H1 (cell line): ENCODE measurements at places on chromosomes 2 and 18.

- DNase-seq = no peak
Observed at GRCh38 chr2:12032398-12032797, 286.0 kb downstream of the LPIN1 start.

DNA sequence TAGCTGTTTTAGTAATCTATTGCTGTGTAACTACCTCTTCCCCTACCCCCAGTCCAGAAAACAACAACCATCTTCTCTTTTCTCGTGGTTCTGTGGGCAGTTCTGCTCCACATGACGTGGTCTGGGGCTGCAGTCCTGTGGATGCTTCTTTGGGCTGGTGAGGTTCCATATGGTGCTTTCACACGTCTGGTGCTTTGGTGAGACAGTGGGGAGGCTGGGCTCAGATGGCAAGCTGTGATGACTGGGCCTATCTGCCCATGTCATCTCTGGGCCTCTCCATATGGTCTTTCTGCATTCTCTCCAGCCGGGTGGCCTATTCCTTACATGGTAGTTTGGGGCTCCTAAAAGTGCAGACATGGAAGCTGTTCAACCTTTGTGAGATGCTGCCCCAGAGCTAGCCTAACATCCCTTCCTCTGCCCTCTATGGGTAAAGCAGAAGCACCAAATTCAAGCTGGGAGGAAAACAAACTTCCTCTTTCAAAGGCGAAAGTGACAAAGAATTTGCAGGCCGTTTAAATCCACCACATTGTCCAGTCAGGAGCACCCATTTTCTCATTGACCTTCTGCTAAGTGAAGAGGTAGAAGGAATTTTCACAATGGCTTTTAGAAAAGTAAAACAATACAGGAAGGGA is 68.3 kb upstream of the IL1R1 start:
- no peak for DNase-seq

GRCh38 chr18:2847317-2848246 is 776 bp downstream of the EMILIN2 start:
- peak; percentile 71 for DNase-seq

GRCh38 chr2:236179236-236180075 is 11.3 kb upstream of the GBX2 start:
- no peak for DNase-seq

DNA sequence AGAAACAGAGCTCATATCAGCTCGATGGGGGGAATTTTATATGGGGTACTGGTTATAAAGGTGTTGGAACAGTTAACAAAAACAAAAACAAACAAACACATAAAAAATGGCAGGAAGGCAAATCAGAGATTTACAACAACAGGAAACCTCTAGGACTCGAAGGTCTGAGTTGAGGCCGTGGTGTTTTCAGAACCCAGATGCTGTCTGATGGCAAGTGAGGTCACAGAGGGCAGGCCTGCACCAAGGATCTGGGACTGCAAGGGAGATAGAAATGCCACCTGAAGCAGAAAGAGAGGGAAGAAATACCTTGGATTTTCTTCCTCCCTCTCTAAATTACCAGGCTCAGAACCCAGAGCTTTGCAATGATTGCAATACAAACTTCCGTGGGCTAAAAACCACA is 429.5 kb downstream of the ZNF521 start:
- DNase-seq = no peak

DNA sequence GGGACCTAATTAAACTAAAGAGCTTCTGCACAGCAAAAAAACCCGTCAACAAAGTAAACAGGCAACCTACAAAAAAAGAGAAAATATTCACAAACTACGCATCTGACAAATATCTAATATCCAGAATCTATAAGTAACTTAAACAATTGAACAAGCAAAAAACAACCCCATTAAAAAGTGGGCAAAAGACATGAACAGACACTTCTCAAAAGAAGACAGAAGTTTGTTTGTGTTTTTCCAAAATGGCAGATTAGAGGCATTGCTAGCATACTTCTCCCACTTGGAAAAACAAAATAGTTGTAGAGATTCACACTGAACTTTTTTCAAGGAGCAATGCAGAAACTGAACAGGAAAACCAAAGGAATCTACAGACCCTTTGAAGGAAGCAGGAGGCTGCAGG is 37.6 kb downstream of the FLACC1 start:
- DNase-seq = no peak

- DNase-seq = no peak
Observed at GRCh38 chr2:190432567-190433231, 24.5 kb downstream of the MFSD6 start.

DNA sequence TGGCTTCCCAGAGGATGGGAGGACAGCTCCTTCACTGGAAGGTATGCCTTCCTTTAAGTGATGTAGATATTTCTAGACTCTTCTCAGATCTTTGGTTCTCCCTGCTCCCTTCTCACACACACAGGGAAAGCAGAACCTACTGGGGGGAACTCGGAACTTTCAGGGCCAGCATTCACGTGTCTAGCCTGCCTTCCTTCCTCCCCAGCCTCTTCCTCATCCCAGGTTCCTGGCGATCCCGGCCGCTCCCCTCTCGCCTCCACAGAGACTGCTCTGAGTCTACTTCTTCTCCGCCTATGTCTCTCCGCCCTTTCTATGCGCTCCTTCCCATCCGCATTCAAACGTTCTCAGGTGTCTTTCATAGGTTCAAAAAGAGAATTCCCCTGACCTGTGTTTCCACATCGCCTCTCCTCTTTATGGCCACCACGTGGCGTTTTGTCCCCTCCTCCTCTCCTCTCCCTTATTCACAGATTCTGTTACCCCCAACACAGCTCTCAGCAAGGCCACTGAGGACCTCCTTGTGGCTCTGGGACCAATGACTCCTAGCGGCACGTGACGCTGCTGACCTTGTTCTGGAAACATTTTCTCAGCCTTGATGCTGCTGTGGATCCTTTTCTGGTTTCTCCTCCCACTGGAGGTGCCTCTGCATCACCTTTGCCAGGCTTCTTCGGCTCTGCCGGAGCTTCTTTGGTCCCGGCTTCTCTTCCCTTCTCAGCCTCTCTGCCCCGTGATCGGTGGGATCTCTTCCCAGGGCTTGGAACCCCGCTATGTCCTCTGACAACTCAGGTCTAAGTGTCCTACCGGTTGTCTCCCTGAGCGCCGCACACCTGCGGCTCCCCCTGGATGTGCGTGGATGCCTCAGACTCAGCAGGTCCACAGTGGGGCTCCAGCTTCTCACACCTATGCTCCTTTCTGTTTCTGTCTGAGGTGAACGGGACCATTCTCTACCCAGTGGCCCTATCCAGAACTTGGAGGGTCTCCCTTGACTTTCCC is 77.5 kb downstream of the VAPA start:
- no peak for DNase-seq

DNA sequence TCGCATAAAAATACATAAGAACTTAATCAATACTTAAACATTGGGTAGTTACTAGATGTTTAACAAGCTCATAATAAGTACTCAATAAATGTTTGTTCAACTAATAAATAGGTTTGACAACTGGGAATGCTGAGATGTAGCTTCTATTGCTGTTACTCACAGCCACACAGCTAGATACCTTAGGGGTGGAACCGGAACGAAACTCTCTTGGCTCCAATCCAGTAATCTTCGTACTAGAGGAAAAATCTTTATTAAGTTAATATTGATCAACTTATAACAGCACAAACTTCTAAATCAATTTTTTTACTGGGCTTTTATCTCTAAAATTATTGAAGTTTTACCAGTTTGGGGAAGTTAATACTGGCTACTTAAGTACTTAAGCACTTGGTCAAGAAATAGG is 247.8 kb downstream of the PAX3 start:
- DNase-seq = no peak

GRCh38 chr2:186306754-186307153 is 179.3 kb upstream of the ZC3H15 start:
- DNase-seq = no peak

DNA sequence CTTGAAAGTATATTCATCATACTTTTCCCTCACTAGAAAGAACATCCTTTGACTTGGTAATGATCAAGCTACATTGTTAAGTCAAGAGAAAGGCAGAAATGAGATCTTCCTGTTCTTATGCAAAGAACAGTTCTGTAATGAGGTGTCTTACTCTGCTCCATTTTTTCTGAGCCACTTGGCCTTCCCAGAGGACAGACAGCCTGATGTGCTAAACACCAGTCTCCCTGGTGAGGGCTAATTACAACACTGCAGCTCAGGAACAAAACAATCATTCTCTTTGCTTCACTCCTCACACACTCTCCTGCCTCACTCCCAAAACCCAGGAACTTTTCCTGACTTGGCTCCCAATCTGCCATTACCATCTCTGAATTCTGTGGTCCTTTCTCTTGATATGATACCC is 25.6 kb downstream of the TACR1 start:
- DNase-seq = no peak

DNA sequence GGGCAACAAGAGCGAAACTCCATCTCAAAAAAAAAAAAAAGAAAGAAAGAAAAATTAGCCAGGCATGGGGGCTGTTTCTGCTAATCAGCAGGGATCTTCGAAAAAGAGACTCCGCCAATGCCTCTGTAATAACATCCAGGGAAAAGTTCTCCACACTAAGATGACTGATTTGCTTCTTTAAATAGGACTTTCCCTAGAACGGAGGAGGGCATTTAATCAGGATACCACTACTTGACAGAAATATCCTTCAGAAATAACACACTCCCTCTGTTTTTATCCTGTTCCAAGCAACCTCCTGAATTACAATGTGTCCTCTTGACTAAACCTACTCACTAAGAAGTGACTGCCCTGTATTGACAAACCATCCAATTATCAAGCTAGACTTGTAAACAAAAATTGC is 21.7 kb downstream of the REV1 start:
- no peak for DNase-seq

GRCh38 chr2:223123855-223124610 is 72.0 kb downstream of the KCNE4 start:
- DNase-seq = no peak

GRCh38 chr18:22378672-22379282 is 38.9 kb downstream of the CTAGE1 start:
- no peak for DNase-seq

DNA sequence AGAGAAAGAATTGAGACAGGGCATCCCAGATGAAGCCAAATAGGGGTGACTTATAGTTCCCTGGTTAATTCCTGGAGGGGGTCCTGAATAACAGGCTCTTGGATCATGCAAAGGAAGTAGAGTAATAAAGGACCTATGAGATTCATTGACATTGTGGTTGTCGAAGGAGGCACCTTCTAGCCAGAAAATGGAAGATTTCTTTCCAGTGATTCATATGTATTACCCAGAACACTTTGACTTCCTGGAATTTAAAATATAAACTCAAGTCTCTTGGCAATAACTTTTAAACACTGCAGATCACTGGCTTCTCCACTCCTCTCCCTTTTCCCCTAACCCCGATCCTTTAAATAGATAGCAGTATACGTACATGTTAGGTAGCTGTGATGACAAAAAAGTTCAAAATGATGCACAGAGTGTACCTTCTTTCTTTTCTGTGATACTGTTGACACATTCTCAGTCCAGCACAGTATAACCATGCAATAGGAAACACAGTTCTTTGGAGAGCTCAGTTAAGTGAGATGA is 211.8 kb downstream of the LTBP1 start:
- DNase-seq = no peak

DNA sequence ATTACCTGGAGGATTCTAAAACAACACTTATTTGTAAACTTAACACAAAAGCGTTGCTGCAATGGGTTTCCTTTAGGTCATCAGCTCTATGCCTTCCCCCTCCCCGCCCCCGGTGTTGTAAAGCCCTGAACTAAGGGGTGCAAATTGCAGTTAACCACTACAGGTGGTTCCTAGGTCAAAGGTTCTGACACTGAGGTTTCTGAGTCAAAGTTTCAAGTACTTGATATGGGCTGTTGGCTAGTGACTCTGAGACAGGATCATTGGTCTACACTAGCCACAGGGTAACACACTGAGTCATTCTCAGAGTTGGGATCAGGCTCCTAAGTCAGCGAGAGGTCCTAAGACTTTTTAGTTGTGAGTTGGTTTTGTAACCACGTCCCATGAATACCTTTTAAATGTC is 15.4 kb downstream of the IL1B start:
- no peak for DNase-seq

GRCh38 chr18:23356915-23357601 is 96.0 kb upstream of the RIOK3 start:
- DNase-seq = no peak

GRCh38 chr2:54809819-54810218 is 86.4 kb downstream of the EML6 start:
- no peak for DNase-seq

GRCh38 chr2:155980941-155981560 is 351.5 kb downstream of the NR4A2 start:
- DNase-seq = no peak

GRCh38 chr18:79887181-79888000 is 64.1 kb downstream of the SLC66A2 start:
- DNase-seq = no peak

DNA sequence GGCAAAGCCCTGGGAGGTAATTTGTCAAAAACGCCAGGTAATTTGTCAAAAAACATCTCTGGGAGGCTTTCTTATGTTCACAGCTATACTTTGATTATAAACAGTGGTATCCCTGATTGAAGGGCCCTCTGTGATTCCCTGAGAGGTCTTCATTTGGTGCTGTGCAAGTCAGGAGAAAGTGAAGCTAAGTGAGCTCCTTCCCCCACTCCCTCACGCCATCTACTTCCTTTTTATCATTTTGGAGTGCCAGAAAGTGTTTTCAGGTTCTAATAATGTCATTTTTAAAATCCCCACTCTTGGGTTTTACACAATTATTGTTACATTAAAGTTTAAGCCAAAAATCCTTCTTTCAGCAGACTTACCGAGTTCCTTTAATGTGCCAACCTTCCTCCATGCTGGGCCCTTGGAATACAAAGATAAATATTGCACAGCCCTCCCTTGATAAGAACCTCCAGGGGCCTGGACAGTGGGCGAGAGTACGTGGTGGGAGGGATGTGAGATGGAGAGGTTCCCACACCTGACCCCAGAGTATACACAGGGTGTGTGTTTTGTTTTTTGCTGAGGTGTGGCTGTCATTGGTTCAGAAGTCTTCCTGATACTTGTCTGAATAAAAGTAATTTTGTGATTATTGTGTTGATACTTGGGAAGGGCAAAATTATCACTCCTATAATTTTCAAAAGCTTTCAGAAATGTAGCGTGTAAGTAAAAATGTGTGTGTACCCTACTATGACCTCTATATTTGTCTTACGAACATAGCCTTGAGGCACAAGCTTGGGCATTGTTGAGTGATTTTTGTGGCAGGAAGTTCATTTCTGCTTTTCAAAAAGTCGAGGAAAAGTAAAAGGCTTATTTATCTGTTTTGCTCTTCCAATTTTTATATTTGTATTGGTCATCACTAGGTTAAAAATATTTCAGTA is 8.2 kb downstream of the MAPRE2 start:
- no peak for DNase-seq

DNA sequence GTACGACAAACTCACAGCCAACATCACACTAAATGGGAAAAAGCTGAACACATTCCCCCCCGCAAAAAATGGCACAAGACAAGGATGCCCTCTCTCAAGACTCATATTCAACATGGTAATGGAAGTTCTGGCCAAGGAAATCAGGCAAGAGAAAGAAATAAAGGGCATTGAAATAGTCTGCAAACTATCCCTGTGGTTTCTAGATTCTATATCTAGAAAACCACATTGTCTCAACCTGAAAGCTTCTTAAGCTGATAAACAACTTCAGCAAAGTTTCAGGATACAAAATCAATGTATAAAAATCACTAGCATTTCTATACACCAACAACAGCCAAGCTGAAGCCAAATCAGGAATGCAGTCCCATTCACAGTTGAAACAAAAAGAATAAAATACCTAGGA is 294.6 kb upstream of the CYP26B1 start:
- DNase-seq = no peak

- no peak for DNase-seq
Observed at GRCh38 chr18:3122851-3123250, 96.9 kb downstream of the MYOM1 start.
